ENCODE measurements at places on chromosomes 13 and 19.
A peak's percentile ranks its signal among the peaks of the same experiment; 100 is the strongest.

DNA sequence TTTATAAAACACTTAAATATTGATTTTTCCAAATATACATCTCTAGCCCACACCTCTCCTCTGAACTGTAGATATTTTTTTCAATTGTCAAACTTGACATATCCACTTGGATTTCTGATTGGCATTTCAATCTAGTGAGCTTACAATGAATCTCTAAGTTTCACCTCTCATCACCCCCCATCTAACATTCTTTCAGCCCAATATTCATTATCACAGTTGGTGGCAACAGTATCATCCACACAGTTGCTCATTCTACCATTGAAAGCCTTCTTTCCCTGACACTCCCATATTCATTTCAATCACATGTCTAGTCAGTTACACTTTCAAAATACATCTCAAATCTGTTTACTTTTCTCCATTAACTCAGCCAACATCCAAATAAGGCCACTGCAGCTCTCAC lies 385.2 kb downstream of the PCDH20 start:
- H3K36me3 ChIP-seq: no peaks in the 10 kb centered on the region
- no peak overlapping the region for H3K4me3 ChIP-seq
- no peak for DNase-seq
- H3K27ac ChIP-seq: no peak overlapping the region
- no peaks in the 10 kb centered on the region for H3K27me3 ChIP-seq
- no peaks in the 10 kb centered on the region for H3K4me1 ChIP-seq

- H3K4me3 ChIP-seq: no peak overlapping the region
- no peak for DNase-seq
- no peak overlapping the region for H3K27ac ChIP-seq
- no peaks in the 10 kb centered on the region for H3K36me3 ChIP-seq
- H3K27me3 ChIP-seq: no peaks in the 10 kb centered on the region
Measured at GRCh38 chr13:47178090-47178950, 281.5 kb upstream of the HTR2A start.

DNA sequence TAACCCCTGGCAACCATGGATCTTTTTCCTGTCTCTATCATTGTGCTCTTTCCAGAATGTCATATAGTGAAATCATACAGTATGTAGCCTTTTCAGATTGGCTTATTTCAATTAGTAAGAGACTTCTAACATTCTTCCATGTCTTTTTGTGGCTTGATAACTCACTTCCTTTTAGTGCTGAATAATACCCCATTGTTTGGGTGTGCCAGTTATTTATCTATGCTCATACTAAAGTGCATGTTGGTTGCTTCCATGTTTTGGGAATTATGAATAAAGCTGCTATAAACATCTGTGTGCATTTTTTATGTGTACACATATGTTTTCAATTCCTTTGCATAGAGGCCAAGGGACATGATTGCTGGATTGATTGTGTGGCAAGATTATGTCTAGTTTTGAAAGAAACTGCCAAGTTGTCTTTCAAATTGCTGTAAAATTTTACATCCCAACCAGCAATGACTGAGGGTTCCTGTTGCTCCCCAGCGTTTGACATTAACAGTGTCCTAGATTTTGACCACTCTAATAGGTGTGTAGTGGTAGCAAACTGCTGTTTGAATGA lies 358.9 kb downstream of the ITGBL1 start:
- H3K4me3 ChIP-seq: no peak overlapping the region
- peak; percentile 19 for DNase-seq
- H3K36me3 ChIP-seq: no peaks in the 10 kb centered on the region
- H3K27me3 ChIP-seq: no peaks in the 10 kb centered on the region

- H3K27ac ChIP-seq: no peak overlapping the region
- H3K36me3 ChIP-seq: no peaks in the 10 kb centered on the region
- H3K4me3 ChIP-seq: no peak overlapping the region
Measured at GRCh38 chr13:25902891-25903341, 148.9 kb downstream of the SHISA2 start.

DNA sequence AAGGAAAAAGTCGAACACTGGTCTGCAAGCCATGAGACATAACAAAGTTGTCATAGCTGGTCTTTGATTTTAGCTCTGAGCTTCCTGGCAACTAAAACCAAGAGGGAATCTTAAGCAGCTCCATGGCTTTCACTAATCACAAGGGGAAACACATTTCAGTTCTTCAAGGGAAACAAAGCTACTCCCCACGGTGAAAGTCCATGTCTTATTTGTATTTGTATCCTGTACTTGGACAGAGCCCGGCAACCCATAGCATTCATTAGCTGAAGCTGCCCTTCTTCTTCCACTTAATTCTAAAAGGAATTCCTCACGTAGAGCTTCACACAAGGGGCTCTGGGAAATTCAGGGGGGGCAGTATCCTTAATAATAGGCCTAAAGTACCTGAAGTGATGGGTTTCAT lies 128.9 kb downstream of the RGCC start:
- H3K27me3 ChIP-seq: no peaks in the 10 kb centered on the region
- no peak overlapping the region for H3K27ac ChIP-seq

DNA sequence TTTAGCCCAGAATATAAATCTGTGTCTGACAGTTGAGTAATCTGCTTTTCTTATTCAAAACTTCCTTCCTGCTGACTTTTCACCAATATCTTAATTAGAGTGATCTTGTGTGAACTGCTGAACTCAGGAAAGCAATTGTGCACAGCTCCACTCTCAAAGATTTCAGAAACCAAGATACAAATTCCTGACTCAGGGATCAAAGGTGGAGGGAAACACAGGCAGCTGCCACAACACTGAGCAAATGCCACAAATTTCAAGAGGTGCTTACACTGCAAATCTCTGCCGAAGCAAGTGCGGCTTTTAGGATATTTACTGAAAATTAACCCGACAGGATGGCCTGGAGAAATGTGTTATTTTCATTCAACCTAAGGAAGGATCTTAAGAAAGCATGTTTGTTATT lies 111.4 kb downstream of the STOML3 start:
- no peak overlapping the region for H3K4me3 ChIP-seq
- no peaks in the 10 kb centered on the region for H3K36me3 ChIP-seq
- no peaks in the 10 kb centered on the region for H3K27me3 ChIP-seq
- H3K4me1 ChIP-seq: no peaks in the 10 kb centered on the region
- DNase-seq: no peak

All from SK-N-SH (cell line).